HuH-7.5 (cell line): ENCODE measurements at places on chromosomes 5 and 9.

- DNase-seq = no peak
These were observed 50.9 kb upstream of the DMRTA1 start for GRCh38 chr9:22395687-22396141.

- no peak for DNase-seq
These were observed 51.5 kb downstream of the CEP120 start for GRCh38 chr5:123371575-123372179.

- DNase-seq = peak; percentile 9
These were observed 21.7 kb upstream of the SPINK7 start for GRCh38 chr5:148290271-148291195.

DNA sequence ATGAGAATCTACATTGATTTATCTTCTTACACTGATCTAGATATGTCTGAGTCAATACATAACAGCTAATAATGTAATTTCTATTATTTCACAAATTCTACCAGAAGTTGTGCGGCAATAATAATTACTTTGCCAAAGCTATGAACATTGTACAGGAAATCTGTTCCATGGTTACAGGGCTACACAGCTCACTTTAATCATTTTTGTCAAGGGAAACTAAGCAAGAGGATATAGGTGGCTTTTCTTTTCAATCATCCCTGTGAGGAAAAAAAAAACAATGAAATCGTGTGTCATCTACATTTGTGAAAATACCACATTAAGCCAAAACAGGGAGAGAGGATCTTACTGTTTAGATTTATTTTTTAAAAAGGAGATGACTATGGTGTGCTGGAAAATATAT is 717.4 kb downstream of the NR2F1-AS1 start:
- DNase-seq = no peak

- no peak for DNase-seq
These were observed 461.0 kb downstream of the GADD45G start for GRCh38 chr9:90065851-90066250.

DNA sequence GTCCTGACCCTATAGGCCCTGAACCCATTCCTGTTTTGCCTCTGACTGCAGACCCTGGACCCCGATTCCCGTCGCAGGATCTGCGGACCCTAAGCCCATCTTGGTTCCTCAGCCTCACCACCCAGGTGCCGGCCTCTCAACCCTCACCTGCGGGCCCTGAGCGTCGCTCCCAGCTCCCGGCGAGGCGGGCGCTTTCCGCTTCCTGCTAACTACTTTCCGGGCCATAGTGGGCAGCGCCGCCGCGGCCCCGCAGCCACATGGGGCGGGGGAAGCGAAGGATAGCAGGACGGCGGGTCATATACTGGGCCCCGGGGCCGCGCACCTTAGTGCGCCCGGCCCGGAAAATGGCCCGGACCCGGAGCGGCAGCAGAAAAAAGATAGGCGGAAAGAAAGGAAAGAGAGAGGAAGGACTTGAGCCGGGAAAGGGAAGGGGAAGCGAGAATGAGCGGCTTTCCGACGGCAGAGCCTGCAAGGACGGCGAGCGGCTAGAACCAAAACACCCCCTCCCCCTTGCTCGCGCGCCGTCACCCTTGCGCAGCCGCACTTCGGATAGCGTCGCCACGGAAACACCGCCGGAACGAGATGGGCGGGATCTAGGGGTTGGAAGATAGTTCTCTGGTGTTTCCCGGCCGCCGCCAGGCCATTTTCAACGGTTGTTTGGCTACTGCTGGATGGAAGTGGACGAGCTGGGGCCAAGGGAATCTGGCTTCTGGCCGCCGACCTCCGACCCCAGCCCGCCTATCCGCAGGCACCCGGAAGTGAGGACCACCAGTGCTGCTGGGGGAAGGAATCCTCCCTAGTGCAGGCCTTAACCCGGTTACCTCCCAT is at the start of gene DCAF12:
Gene DCAF12, minus strand, starts transcription at position 492 of the 828 bp plus-strand sequence. Its CDS starts 267 bp downstream, at position 225.
- peak; percentile 73 for DNase-seq

DNA sequence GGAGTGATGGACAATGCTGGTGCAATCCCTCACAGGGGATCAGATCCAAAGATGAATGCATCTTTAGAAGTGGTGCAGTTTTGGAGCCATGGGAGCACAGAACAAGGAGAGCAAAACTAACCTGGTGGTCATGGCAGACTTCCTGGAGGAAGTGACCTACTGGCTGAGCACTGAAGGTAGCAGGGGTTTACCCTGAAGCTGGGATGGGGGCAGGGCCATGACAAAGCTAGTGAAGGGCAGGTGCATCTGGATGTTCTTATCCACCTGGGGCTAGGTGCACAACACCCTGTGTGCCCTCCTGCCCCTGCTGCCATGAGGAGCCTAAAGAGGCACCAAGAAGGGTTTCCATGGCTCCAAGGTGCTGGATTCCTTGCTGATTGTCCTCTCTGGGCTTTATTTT is 11.5 kb upstream of the PITX1 start:
- no peak for DNase-seq

GRCh38 chr9:100729336-100729895 is 151.5 kb downstream of the CAVIN4 start:
- DNase-seq = no peak

GRCh38 chr9:15372455-15372854 is 50.2 kb upstream of the SNAPC3 start:
- no peak for DNase-seq

DNA sequence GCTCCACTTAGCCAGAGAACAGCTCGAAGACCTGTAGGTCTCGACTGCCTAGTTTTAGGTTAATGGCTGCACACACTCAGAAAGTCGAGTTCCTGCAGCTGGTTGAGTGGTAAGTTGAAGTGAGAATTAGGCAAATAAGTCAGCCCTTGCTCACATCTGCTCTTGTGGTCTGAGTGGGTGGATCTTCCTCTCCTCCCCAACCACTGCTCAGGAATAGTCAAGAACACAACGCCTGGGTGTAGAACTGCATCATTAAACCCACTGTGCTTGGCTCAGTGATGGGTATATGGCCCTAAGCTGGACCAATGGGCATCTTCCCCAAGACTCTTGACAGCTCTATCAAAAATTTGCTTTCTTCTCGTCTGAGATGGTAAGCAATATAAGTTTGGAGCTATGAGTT is 20.9 kb upstream of the ADAM19 start:
- DNase-seq = no peak

GRCh38 chr9:97632985-97633858 is at the start of the genes NCBP1 and TSTD2:
Gene NCBP1 (plus strand): TSS chr9:97633821. CDS start chr9:97633882, 61 bp downstream.
Gene TSTD2 (minus strand): TSS chr9:97633368. CDS start chr9:97627562, 5,806 bp downstream.
- DNase-seq = peak; percentile 80

- DNase-seq = no peak
These were observed 54.8 kb downstream of the HINT1 start for GRCh38 chr5:131110256-131110594.

DNA sequence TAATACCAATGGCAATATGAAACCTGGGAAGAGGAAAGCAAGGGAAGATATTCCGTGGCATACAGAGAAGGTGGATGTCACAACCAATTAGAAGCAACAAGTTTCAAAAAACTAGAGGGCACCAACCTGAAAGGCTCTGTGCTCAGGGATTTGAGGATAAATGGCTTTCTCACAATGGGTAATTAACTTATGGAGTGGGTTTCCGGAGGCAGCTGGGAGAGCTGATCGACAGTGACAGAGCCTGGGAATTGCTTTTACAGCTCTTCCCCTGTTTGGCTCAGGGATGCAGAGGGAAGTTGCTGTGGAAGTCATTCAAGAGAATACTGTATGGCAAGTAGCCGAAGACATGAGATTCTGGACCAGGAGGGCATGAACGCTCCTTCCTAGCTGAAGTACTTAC is 237.0 kb downstream of the KIF4B start:
- no peak for DNase-seq

DNA sequence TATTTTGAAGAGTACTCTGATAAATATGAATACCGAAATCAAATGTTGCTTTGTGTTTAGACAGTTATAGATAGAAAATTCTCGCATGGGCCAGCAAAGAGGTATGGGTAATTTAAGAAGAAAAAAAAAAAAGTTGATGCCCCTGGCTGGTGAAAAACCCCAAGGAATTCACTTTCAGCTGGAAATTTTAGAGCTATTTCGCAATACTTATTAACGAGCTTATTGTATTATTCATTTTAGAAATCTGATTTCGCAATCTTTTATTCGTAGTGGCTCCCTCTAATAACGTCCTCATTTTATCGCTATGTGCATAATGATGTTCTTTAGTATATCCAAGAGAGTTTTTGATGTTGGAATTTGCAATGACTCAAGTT is 18.5 kb upstream of the FER start:
- no peak for DNase-seq

GRCh38 chr9:21689854-21690253 is 112.6 kb upstream of the MTAP start:
- DNase-seq = no peak
